ENCODE measurements at places on chromosomes 11 and 22.

- no peak for DNase-seq
Measured at GRCh38 chr11:103076361-103076760, 15.6 kb downstream of the DCUN1D5 start.

GRCh38 chr22:17997456-17997855 is 26.9 kb downstream of the MICAL3 start:
- no peak for DNase-seq

DNA sequence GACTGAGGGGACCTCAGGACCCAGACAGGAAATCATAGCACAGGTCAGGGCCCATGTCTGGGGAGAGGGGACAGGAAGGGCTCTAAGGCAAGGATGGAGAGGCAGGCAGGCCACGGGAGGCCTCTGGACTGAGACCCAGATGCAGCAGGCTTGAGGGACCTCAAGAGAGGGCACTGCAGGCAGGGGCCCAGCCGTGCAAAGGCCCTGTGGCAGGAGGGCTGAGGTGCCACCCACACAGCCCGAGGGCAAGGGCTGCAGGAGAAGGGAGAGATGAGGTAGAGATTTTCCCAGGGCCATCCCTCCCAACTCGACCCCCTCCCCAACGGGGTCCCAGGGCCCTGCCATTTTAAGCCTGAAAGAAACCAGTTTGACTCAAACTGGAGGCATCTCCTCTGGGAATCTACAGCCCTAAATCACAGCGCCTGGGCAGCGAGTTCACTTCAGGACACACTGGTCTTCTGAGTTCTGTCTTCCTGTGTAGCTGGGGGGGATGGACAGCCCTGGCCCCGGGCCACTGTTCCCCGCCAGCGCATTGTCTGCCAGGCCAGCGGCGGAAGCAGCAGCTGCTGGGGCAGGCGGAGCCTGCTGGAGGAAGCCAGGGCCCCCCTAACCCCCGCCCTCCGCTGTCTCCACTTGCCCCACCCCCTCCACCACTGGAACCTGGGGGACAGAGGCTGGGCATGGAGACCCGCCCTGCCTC is 20.3 kb upstream of the WNT7B start:
- no peak for DNase-seq

- peak; percentile 84 for DNase-seq
Measured at GRCh38 chr11:66744485-66745355, 15.7 kb upstream of the SPTBN2 start.

- DNase-seq = peak; percentile 1
Measured at GRCh38 chr11:81497202-81497804, 1236.4 kb downstream of the FAM181B start.

All from activated CD4-positive, alpha-beta T cell treated with anti-CD3 and anti-CD28 coated beads, Interleukin-2, amount 50 U/mL, for 48 hours (primary cell).